Heart left ventricle (tissue), 16 donors: ENCODE measurements at places on chromosomes 4 and X. TPM values are rescaled to one million over a fixed set of nuclear protein-coding genes. Genes with fewer than 3 reads are reported as not detected.
A peak's percentile ranks its signal among the peaks of the same experiment; 100 is the strongest.

The TMEM255A gene
- total RNA-seq = 0.28 TPM

The GAB3 gene
- 12.3 TPM for total RNA-seq

The SSX4 gene
- total RNA-seq = not detected

The TKTL2 gene
- not detected for total RNA-seq

DNA sequence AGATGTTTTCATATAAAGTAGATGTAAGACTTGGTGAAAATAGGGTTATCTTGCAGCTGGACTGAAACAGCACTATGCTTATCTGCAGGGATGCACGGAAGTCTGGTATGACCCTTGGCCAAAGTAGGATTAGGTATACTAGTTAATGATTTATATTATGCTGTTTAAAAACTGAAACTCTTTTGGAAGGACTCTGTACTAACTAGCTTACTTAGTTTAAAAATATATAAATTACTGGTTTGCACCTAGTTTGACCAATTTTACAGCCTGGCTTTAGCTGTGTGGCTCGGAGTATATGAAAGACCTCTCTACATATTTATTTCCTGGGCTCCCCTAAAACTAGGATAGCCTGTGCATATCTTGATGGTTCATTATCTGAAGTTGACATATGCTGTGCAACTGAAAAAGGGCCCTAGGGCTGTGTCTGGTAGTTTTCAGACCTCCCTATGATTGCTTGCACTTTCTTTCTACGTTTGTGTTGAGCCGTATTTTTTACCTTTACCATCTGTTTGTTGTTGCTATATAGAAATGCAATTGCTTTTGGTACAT is 89.2 kb downstream of the TMEM144 start:
- DNase-seq = no peak

- DNase-seq = no peak
These were observed 66.6 kb downstream of the INTS12 start for GRCh38 chr4:105641845-105642244.

DNA sequence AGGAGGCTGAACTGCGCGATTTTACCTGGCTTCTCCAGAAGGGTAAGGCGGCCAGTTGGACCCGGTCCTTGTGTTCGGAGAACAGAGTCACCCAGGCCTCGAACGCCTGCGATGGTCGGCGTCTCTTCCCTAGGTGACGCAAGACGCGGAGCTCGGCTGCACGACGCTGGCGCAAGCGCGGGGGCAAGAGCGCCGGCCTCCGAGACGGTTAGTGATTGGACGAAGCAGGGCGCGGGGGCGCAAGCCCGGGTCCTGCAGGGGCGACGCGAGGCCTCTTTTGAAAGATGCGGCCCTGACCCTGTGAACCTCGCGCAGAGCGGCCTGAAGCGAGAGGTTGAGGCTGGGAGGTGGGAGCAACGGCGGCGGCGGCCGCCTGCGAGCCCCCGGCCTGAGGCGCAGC is 428 bp downstream of the ADAD1 start:
- no peak for DNase-seq

DNA sequence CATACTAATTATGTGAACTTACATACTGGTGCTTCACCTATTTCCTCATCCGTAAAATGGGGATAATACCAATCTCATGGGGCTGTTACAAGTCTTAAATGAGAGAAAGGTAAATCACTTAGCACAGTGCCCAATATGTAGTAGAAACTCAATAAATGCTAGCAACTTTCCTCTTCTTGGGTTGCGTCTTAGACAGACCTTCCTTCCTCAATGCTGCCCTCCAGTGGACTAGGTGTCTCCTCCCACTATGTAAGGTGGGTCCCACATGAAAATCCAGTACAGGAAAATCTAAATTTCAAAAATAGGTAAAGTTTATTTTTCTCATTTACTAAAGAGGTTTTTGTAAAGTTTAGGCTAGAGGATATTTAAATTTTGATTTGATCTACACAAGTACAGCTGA is 20.6 kb downstream of the ZDHHC9 start:
- no peak for DNase-seq

- DNase-seq = no peak
These were observed 885.0 kb upstream of the EPHA5 start for GRCh38 chr4:66555301-66555700.

GRCh38 chr4:81424816-81425755 is 46.6 kb downstream of the RASGEF1B start:
- no peak for DNase-seq

- no peak for DNase-seq
These were observed 36.2 kb upstream of the IRS4 start for GRCh38 chrX:108772549-108772948.

DNA sequence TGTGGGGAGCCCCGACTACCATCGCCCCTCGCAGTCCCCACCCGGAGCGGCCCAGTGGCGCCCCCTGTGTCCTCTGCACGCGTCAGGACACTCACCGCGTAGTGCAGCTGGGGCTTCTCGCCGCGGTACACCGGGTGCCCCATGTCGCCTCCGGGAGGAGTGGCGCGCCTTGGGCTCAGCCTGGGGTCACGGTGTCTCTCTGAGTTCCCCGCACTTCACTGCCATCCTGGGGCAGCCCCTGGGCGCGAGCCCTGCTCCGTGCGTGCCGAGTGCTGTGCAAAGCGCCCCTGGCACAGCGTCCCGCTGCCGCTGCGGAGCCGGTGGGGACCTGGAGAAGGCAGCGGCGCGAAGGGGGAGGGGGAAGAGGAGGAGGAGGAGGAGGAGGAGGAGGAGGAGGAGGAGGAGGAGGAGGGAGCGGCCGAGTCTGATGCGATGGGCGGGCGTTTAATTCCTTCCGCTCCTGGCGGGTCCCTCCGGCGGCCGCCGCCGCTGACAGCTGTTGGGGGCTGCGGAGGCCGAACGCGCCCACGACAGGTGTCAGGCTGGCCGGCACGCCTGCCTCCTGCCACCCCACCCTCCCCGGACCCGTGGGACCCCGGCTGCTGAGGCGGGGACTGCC is 134.3 kb downstream of the AMELX start:
- peak; percentile 54 for DNase-seq

DNA sequence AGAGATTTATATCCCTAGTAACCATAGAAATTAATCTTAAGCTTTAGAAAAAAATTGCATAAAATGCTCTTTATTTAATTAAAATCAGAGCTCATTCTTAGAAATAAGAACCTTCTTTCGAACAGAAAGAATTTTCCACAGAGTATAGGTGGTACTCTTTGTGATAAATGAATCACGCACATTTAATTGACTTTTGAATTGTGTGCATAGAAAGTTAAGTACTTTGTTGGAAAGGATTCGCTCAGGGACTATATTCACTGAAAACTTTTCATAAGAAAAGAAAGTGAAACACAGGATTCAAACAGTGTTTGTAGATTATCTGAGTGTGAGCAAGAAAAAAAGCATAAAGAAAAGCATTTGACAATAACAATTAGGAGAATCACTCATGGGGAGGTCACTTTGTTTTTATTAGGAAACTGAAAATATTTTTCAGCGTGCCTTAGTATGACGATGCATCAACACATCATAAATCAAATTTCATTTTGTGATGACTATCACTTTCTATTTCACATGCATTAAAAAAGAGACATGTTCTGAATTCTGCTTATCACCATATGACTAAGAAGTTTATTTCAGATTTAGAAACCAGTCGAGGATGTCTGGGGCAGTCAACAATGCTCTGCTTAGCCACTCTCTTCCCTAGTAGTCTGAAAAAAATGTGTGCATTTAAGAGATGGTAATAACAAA is 49.5 kb downstream of the STX18 start:
- no peak for DNase-seq
